ENCODE measurements at places on chromosomes 2 and 18.

DNA sequence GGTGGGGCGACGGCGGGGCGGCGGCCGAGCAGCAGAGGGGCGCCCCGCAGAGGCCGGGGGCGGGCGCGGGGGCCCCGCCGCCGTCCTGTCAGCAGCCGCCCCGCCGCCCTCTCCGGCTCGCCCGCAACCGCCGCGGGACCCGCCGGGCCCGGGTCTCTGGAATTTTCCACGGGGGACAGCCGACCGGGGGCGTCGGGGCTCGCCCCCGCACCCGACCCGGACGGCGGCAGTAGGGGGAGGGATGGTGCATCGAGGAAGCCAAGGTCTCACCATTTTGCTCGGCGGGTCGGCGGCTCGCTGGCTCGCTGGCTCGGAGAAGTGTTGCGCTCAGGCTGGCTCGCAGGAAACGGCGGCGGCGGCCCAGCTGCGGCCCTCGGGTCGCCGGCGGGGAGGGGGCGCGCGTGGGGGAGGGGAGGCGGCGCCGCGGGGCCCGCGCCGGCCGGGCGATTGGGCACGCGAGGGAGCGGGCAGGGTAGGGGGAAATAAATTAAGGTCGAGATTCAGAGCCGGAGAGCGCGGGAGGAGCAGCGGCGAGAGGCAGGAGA is 405 bp downstream of the PPP3R1 start:
- DNase-seq = no peak

DNA sequence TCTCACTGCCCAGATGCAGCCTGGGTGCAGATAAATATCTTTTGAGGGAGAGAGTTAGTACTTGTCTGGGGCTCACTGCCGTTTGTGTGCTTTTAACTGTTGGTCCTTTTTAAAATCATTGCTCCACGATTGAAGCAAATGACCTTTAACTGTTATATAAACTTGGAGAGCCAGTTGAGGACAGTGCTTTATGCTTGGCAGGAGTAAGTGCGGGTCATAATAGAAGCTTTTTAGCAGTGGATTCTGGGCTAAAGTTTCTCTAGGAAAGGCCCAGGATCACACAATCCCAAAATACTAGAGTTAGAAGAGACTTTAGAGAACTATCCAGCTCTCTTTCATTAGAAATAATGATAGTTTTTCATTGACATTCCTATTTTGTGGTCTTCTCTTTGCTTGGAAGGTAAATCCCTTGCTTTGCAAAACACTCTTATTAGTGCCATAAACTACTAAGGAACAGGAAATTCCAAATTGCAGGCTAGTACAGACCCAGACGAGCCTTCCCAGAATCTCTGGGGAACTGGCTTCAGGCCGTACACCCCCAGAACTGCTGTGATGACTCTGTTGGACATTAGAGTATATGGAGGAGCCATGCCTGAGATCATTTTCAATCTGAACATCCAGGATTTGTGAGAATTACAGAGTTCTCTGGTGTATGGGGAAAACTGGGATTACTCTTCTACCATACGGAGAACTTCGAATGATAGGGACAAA is 19.1 kb downstream of the LIMS1 start:
- no peak for DNase-seq

GRCh38 chr2:8329660-8330622 is 351.9 kb upstream of the ID2 start:
- no peak for DNase-seq

- DNase-seq = no peak
Measured at GRCh38 chr18:55296778-55297177, 291.2 kb downstream of the TCF4 start.

DNA sequence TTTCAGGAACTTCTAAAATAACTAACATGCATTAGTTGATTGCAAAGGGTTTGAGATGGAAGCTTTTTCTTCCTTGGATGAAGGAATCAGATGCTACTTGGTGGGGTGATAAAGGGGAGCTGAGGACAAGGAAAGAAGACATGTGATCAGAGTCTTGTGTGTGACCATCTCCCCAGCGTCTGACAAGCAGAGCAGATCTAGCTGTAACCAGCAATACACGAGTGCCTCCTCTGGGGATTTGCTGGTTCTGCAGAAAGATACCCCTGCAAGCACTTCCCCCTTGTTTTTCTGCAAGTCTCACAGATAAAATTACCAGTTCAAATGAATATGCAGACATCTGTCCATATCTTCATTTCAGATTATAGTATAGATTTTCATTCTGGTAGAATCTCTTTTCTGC is 2.7 kb downstream of the CDH7 start:
- DNase-seq = no peak

- no peak for DNase-seq
Measured at GRCh38 chr2:182384860-182385259, 42.0 kb downstream of the PDE1A start.

GRCh38 chr2:101185656-101186055 is 34.5 kb upstream of the TBC1D8 start:
- DNase-seq = no peak

GRCh38 chr2:166193407-166193806 is 65.6 kb upstream of the SCN1A start:
- no peak for DNase-seq

DNA sequence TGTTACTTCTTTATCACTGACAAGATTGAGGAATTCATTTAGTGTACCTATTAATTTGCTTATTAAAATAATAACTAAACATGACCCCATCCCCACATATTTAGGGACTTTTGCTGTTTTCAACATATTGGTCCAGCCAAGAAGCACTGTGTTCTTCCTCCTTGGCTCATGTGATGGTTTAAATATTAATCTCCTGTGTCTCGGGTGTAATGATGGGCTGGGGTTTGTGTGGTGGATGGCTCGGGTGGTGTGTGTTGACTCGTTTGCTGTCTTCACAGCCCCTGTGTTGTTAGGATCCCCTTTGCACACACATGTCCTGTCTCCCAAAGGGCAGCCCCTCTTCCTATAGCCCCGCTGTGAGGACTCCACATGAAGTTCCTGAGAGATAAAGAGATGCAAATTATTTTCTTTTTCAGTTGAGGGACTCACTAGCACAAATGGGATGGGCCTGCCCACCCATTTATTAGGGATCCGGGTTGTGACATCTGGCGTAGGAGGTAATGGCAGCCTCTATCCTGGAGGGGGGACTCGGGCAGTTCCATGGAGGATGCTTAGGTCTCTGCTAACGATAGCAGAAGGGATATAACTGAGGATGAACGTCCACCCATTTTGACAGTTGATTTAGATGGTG is 53.4 kb downstream of the FHOD3 start:
- DNase-seq = no peak

DNA sequence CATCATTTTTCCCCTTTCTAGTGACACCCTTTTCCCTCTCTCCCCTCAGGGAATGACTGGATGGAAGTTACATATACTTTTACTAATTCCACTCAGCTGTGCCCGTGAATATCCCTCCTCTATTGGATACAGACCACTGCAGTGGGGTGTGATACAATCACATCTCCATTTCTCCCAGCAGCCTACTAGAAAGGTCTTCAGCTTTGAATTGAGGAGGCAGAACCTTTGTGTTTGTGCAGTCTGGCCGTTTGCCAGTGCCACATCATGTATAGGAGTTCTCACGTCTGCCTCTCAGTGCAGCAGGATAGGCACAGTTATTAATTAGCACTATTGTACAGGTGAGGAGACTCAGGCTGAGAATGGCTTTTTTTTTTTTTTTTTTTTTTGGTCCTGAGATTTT is 16.4 kb downstream of the TNFRSF11A start:
- no peak for DNase-seq

- no peak for DNase-seq
Measured at GRCh38 chr2:209663656-209664055, 108.0 kb upstream of the UNC80 start.

- DNase-seq = peak; percentile 73
Measured at GRCh38 chr18:68840554-68841263, 42.8 kb downstream of the CCDC102B start.

GRCh38 chr2:19146867-19147266 is 211.6 kb downstream of the OSR1 start:
- no peak for DNase-seq

- DNase-seq = no peak
Measured at GRCh38 chr2:105294046-105294445, 35.5 kb downstream of the TGFBRAP1 start.

- no peak for DNase-seq
Measured at GRCh38 chr2:181682026-181682789, 1.9 kb upstream of the NEUROD1 start.

- peak; percentile 77 for DNase-seq
Measured at GRCh38 chr2:43519643-43520221, 76.1 kb downstream of the THADA start.

GRCh38 chr2:26438526-26438925 is 36.8 kb downstream of the DRC1 start:
- DNase-seq = no peak

GRCh38 chr2:208012449-208012848 is 12.9 kb downstream of the PLEKHM3 start:
- DNase-seq = no peak

DNA sequence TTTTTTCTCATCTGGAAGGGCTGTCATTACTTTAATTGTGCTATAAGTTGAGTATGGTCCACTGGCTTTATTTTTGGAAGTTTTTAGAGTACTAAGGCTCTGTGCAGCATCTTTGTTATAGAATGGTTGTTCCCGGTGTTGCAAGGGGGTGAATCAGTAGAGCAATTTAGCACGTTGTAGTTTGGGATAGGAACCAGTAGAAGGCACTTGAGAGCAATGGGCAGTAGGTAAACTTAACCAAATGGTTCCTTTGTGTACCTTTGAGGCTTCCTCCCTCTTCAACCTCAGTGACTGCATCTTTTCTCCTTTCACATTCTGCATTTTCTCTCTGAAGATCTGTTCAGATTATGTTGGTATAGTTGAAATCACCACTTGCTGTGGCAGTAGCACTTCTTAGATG is 238.2 kb upstream of the SYT4 start:
- DNase-seq = no peak

GRCh38 chr2:124649001-124649400 is 623.9 kb downstream of the CNTNAP5 start:
- DNase-seq = no peak

GRCh38 chr2:158619496-158619895 is 162.7 kb downstream of the PKP4 start:
- DNase-seq = no peak

- DNase-seq = no peak
Measured at GRCh38 chr2:233487748-233488345, 78.7 kb downstream of the USP40 start.

DNA sequence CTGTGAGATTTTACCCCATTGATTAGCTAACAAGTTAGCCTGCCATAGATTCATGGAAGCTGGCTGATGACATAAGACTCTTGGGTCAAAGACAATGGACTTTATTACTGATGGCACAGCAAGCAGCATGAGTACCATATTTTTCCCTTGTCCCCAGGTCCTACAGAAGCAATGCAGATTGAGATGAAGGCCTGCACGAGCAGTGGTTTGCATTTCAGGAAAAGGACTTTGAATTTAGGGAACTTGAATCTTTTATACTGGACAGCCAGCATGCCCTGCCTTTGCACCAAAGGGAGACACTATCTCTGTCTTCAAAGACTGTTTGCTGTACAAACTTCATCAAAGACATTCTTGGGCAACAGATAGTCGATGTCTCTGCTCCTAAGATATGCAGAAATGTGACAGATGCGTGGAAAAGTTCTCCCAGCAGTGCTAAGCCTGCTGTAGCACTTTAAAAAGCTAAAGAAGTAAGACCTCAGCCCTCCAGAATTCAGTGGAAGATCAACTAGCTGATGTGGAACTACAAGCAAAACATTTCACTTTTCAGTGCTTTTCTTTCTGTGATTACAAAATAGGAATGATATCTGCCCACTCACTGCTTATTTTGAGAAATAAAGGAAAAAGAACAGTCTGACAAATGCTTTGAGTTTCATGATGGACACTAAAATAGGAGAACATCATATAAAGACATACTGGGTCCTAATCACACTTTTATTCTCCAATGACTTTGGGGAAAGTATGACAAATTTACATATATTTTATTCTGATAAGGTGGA is 44.4 kb upstream of the TANK start:
- DNase-seq = no peak

DNA sequence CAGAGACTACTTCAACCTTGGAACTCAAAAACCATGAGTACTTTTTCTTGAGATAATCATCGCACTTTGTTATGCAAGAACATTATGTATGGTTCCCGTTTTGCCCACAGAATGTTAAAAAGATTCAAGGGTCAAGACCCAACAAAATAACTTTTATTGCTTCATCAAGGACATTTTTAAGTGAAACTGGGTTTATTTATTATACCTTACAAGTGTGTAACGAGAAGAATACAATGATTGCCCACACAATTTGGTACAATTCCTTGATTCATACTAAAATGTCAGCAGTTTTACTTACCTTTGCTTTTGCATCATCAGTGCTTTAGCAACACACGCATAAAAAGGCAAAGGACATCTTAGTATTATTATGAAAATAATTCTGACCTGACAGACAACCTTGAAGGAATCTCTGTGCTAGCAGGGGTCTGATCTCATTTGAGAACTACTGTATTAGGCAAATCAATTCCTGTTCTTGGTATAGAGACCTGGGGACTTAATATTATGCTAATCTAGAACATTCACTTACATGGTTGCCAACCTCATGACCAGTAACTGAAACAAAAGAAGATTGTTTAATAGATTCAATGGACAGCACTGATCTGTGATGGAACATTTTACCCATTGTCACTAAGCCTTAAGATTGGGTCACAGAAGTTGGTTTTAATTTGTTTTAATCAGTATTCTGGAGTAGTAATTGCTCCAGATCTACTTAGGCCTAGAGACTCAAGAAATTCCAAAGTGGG is 16.2 kb downstream of the CCDC88A start:
- no peak for DNase-seq

DNA sequence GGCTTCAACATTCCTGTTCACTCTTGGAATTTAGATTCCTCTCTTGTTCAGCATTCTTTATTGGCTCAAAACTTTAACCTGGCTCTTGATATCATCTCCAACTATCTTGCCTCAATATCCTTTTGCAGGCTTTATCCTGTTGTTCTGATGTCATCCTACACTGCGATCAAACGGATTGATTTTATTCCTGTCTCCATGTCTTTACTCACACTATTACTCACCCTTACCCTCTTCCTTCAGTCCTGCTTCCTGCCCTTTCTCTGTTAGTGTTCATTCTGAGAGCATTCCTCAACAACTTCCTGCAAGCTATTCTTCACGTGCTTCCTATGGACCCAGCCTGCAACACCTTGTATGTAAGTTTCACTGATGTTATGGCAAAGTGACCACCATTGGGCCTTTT is 264.7 kb downstream of the RNF152 start:
- DNase-seq = no peak

DNA sequence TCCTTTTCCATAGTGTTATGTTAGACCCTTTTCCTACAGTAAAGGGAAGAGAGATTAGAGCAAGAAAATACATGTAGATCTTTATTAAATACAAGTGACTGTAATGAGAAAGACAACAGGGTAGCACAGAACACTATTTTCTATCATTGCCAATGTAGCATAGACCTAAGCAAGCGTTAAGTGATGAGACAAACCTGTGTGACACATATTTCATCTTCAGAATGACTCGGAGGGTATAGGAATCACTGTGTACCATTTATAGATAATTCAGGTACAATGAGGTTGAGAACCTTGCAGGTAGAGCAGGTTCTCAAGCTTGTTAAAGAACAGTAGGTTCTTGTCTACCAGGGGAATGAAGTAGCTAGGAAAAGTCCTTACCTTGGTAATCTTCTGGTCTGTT is 15.9 kb downstream of the PDIA6 start:
- DNase-seq = no peak

All from AG09319 (cell line).